Skin of body (tissue), 3 donors: ENCODE measurements at places on chromosomes 7 and 10. TPM values are rescaled to one million over a fixed set of nuclear protein-coding genes. Genes with fewer than 3 reads are reported as not detected.

GRCh38 chr7:35735396-35735795 is 40.5 kb upstream of the HERPUD2 start:
- no peak for DNase-seq

- no peak for DNase-seq
Observed at GRCh38 chr10:125227546-125227945, 67.2 kb upstream of the CTBP2 start.

GRCh38 chr10:48602401-48603135 is 2.3 kb downstream of the ARHGAP22 start:
- DNase-seq = no peak

LIPN gene
- total RNA-seq = 8.2 TPM

CALHM1 gene
- total RNA-seq = not detected

NPC1L1 gene
- 0.30 TPM for total RNA-seq

- DNase-seq = no peak
Observed at GRCh38 chr10:15300697-15301096, 70.4 kb downstream of the FAM171A1 start.

NME8 gene
- 0.79 TPM for total RNA-seq

- no peak for DNase-seq
Observed at GRCh38 chr10:35331894-35332640, 4.2 kb upstream of the CCNY start.

DNA sequence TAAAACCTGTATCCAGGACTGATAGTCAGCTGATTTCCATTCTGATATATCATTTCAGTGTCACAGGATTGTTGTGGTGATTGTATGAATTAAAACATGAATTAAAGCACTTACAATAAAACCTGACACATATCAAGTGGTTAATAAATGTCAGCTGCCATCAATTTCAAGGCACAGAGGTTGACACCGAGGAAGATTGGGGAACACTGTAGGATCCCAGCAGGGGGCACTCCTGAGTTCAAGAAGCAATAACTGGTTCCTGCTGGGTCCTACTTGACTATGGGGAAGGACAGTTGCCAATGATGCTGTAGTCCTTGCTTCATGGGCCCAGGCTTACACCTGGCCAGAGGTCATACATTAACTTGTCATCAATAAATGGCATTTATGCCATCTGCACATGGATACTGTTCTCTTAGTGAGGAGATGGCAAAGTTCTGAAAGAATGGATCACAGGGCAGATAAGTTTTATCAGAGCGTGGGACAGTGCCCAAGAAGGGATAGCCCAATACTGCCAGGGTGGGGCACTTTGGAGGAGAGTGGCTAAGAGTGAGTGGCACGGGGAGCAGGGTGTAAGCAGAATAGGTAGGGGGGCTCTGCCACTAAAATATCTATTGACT is 24.1 kb downstream of the FZD1 start:
- no peak for DNase-seq

- DNase-seq = no peak
Observed at GRCh38 chr7:68980011-68980410, 618.3 kb upstream of the AUTS2 start.

DNA sequence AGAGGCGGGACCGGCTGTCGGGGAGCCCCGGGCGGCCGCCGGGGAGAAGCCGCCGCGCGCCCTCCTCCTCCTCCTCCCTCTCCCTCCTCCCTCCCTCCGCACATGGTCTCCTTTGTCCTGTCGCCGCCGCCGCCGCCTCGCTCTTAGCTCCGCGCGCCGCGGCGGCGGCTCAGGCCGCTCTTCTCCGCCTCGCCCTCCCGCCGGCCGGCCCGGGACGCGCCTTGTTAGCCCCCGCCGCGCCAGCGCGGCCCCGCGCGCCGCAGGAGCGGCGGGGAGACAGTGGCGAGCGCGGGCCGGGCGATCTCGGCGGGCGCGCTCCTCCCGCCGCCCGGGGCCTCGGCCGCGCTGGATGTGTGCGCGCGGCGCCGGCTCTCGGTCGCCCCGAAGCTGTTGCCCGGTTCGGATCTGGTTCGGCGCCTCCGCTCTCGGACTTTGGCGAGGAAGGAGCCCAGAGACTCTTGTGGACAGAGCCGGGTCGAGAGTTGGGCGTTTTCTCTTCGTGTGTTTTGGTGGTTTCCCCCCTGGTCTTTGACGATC is 437.4 kb upstream of the GALNT17 start:
- peak; percentile 1 for DNase-seq

GRCh38 chr7:144534196-144534595 is 130.7 kb upstream of the NOBOX start:
- no peak for DNase-seq

- DNase-seq = peak; percentile 93
Observed at GRCh38 chr10:31808258-31809218, 120.1 kb downstream of the ARHGAP12 start.

PIP gene
- not detected for total RNA-seq

CPA2 gene
- not detected for total RNA-seq
